ENCODE measurements at places on chromosomes 4 and X.

DNA sequence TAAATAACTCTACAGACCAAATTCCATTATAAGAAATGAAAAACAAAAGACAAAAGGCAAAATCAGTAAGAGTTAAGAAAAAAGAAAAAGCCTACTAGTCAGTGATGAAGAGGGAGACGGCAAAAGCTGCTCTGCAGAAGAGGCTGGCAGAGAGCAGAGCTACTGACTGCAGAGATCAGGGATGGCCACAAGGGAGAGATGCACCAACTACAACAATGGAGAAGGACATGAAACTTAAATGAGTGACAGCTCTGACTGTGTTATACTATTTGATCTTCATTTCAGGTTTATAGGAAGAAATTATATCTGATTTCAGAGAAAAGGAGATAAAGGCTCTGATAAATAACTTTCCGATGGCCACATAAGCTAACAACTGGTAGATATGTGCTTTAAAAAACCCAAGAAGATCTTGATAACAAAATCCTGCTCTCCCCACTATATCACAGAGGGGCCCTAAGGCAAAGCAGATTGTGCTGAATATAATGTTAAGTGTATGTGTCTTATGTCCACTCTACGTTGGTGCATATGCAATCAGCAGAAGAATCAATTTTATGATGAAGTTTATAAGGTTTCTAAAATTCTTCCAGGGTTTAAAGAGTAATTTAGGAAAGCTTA, 58.4 kb upstream of the COX18 start:
- no peak for DNase-seq

DNA sequence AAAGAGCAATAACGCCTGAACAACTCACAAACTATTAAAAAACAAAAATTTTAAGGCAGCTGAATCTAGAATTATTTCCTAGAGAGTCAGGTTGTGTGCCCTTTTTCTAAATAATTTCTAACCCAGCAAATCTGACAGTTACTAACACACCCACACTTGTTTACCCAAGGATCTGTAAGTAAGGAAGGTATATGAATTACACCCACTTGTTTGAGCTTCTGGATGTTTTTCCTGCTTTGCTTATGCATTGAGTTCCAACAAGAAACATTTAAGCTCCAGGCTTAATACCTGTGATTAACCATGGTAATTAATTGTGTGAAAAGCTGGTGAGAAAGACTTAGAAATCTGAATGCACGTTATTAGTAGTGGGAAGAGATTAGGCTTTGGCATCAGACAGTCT, 1.5 kb downstream of the NIPAL1 start:
- no peak for DNase-seq

DNA sequence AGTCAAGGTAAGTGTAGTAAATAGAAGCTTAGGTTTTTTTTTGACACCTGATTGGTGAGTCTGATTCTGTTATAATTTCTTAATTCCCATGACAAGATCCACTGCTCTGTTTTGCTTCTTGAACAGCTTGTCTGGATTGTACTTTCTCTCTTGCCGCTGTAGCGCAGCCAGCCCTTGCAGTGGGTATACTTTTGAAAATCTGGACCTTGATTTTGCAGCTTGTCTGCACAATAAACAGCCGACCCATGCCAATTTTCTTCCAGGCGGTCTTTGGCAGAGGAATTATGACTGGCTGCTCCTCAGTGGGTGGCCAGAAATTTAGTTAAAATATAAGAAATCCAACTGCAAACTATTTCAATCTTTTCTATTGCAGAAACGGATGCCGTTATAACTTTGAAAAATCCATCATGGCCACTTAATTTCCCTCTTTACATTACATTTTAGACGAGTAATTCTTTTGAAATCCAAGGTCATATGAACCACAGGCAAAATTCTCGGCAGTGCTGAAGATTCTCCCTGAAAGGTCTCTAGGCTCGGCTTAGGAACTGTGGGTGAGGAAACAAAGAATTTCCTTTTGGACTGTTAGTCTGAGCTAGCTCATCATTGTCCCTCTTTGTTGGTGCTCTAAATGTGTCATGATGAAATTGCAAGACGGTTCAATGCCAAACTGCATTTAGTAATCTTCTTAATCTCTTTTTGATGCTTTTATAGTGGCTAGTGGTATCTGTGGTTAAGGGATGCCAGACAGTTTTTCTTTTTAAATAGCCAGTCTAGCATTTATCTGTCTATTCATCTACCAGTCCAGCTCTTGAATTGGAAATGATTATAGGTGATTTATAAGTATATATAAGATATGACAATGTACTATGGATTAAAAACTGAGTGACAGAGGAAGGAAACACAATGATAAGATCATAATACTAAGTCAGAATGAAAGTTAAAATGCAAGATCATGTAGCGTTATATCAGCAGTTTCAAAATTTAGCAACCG, 31.5 kb upstream of the PTTG2 start:
- DNase-seq: no peak

GRCh38 chr4:24226667-24227066, 336.8 kb upstream of the PPARGC1A start:
- no peak for DNase-seq

GRCh38 chrX:123830309-123830708, 29.5 kb upstream of the XIAP start:
- DNase-seq: no peak

DNA sequence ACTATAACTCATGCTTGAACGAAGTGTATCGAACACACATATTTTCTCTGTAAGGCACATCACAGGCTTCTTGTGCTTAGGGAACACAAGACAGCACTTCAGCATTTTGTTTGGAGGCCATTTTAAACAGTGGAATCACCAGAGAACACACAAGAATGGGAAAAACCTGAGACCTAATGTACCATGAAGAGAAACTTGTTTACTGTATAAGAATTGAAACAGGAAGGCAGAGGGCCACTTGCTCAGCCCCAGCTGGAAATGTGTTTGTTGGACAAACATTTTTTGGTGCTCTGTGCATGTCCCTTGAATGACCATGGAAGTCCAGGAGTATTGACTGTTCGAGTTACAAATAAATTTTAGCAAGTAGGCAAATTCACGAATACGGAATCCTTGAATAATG, 47.5 kb downstream of the RAPGEF2 start:
- no peak for DNase-seq

DNA sequence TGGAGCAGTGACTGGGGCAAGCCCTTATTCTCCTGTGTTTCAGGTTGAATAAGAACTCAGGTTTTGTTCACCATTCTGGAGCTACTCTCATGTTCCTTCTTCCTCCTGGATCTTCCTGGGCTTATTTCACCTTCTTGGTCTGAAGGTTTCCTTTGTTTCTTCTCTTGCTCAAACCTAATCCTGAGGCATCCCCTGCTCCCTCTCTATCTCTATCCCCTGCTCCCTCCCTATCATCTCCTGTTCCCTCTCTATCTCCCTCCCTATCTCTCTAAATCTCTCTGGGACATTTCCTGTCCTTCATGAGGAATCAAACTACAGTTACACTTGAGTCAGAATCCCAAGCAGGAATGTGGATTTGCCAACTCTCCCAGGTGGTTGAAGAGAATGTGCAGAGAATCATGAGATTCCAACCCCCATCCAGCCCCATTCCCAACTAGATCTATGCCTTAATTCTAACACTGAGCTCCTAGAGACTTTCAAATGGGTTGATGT, 134.9 kb upstream of the ZIC3 start:
- no peak for DNase-seq

DNA sequence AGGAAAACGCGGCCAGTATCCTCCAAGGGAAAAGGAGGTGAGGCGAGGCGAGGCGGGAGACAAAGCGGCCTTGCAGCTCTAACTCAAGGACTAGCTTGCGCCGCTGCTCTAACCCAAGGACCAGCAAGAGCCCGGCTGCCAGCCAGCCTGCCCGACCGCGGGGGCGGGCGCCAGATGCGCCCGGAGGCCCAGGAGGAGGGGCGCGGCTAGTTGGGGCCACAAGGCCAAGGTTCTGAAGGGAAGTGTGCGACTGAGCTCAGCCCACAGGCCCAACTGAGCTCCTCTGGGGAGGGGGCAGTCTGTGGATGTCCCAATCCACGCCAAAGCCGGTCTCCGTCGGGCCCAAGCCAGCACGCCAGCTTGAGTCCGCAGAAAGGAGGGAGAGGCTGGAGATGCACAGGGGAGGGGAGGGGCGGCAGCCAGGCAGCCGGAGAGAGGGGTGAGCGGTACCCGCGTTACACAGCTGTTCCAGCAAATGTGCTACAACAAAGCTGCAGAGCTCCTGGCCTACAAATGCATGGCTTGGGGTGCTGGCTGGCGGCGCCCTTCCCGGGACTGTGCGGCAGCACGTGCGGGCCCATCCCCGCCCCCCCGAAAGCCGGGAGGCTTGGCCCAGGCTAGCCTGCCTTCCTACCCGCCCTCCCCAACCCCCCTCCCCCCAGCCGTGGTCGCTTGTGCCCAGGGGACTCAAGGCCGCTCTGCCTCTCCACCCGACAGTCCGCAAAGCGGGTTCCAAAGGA, 637 bp downstream of the AMER1 start:
- peak; percentile 0 for DNase-seq

DNA sequence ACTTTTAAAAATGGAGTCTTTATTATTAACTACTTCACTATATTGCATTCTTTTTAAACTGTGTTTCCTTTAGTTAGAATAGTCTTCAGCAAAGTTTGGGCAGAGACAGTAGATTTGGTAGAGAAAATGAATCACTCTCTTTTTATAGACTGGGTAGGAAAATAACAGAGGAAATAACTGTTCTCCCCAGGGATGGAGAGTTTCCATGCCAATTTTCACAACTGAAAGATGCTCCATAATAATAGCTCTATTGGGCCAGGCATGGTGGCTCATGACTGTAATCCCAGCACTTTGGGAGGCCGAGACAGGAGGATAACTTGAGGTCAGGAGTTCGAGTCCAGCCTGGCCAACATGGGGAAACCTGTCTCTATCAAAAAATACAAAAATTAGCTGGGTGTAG, 13.1 kb downstream of the HSD17B13 start:
- no peak for DNase-seq

- DNase-seq: no peak
These were observed 54.4 kb upstream of the HGFAC start for GRCh38 chr4:3387154-3387942.

- no peak for DNase-seq
These were observed 6.2 kb upstream of the STK32B start for GRCh38 chr4:5045097-5045496.

DNA sequence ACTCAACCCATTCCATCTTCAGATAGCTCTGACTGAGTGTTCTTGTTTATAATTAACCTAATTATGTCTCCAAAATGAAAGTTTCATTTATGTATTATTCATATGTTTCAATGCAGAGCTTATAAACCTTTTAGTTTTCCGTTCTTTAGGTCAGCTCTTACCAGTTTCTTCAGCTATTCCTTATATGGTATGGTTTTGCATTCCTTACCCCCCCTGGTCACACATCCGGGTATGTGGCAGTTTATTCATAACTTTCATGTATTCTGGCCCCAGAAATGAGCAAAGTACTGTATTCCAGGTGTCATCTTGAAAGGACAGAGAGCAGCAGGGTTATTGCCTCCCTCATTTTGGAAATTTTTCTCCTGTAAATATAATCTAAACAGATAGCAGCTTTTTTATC, 16.8 kb upstream of the IGSF1 start:
- DNase-seq: no peak

GRCh38 chr4:182265881-182266280, 22.7 kb downstream of the TENM3 start:
- DNase-seq: no peak

GRCh38 chrX:110167952-110168451, 149.9 kb downstream of the AMMECR1 start:
- DNase-seq: peak; percentile 22

GRCh38 chrX:68304602-68305001, 128.7 kb downstream of the OPHN1 start:
- DNase-seq: no peak

GRCh38 chr4:72582853-72583252, 13.8 kb upstream of the ADAMTS3 start:
- no peak for DNase-seq

GRCh38 chr4:183144787-183145186, 45.7 kb downstream of the WWC2 start:
- DNase-seq: no peak

DNA sequence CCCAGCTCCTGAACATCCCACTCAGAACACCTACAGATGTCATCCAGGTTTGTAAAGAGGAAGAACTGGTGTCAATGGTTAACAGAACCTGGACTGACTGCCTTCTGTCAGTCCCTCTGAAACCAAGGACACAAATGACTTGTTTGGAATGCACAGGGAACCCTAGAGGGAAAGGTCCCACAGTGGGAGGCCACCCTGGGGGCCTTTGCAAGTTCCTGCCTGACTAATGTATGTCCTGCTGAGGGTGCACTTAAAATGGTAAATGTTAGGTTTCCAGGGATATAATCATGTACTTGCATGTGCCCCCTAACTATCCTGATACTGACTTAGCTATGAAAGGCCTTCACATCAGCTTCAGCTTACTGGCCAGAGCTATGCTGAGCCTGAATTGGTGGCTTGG, 15.0 kb upstream of the XAGE2 start:
- no peak for DNase-seq

- DNase-seq: no peak
These were observed 21.6 kb downstream of the LUZP4 start for GRCh38 chrX:115311139-115311538.

- DNase-seq: no peak
These were observed 263.7 kb downstream of the FSTL5 start for GRCh38 chr4:161900110-161900509.

- DNase-seq: no peak
These were observed 52.4 kb upstream of the GUCY1A1 start for GRCh38 chr4:155614111-155614762.

- DNase-seq: no peak
These were observed 4.7 kb upstream of the FAM47E start for GRCh38 chr4:76246852-76247251.

GRCh38 chr4:70901607-70901983, 574 bp upstream of the MOB1B start:
- DNase-seq: no peak

- DNase-seq: no peak
These were observed 28.9 kb downstream of the PDK3 start for GRCh38 chrX:24493740-24494581.

- DNase-seq: no peak
These were observed 204.5 kb downstream of the ZNF674 start for GRCh38 chrX:46340696-46341095.

- no peak for DNase-seq
These were observed 1.1 kb upstream of the CD38 start for GRCh38 chr4:15776871-15777648.

DNA sequence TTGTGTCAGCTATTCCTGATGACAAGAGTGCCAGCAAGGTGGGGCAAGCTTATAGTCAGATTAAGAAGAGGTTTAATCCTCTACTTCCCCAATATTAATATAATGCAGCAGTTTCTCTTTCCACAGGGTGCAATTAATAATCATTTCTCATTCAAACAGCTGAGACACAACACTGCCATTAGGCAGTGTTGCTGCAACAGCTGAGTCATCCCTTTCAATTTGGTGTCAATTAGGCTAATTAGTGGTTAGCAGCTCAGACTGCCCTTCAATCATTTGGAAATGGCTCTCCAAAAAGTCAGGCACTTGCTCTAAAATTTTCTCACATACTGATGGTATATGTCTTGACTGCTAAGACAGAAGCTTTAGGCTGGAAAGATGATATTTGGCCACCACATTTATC, 265.7 kb upstream of the FAM241A start:
- no peak for DNase-seq

- DNase-seq: no peak
These were observed 121.8 kb upstream of the TMEM47 start for GRCh38 chrX:34778916-34779315.

- DNase-seq: no peak
These were observed 82.0 kb downstream of the NAP1L3 start for GRCh38 chrX:93591398-93591797.

- DNase-seq: no peak
These were observed 5.2 kb downstream of the NHS start for GRCh38 chrX:17380221-17380620.
